Urinary bladder (tissue), 4 donors: ENCODE measurements at places on chromosomes 7 and 10. TPM values are rescaled to one million over a fixed set of nuclear protein-coding genes. Genes with fewer than 3 reads are reported as not detected.
A peak's percentile ranks its signal among the peaks of the same experiment; 100 is the strongest.

DNA sequence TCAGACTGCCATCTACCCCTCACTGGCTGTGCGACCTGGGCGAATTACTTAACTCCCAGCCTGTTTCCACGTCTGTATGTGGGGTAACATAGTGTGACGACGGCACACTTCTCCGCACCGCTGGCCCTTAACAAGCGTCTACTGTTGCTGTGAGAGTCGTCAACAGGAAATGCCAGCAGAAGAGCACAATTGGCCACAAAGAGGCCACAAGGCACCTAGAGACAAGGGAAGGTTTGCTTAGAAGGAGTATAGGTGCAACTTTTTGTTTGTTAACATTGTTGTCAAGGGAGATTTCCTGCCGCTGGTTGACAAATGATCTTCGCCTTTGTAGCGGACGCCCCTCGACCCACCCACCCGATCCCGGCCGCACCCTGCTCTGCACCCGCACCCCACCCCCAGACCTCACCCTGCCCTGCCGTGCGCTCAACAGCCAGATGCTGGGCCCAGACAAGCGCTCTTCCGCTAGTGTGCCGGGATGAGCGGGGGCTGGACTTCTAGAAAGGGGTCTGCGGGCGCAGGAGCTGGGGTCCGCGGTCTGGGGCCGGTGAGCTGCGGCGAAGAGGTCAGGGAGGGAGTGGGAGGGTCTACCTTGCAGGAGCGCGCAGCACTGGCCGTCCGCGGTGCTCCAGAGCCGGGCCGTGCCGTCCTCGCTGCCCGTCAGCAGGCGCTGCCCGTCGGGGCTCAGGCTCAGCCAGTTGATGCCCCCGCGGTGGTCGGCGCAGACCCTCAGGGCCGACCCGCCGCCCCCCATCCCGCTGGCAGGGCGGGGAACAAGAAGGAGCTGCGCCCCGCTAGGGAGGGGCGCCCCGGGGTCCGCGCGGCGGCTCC, 785 bp downstream of the WDR86 start:
- no peak for DNase-seq

- peak; percentile 78 for DNase-seq
These were observed 85.1 kb upstream of the SDK1 start for GRCh38 chr7:3215624-3216585.

DNA sequence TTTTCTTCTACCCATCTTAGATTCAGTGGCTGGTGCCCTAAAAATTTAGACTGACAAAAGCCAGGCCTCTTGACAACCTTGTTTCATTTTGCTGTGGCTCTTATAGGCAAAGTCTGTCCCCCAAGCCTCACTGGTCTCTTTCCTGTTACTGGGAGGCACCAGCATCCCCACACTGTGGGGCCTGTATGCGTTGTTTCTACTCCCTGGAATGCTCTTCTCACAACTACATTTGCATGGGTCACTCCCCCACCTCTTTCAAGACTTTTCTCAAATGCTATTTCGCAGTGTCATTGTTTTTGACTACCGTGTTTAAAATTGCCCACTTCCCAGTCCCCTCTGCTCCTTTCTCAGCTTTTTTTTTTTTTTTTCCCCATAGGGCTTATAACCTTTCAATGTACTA, 108.7 kb upstream of the DGKB start:
- no peak for DNase-seq

DNA sequence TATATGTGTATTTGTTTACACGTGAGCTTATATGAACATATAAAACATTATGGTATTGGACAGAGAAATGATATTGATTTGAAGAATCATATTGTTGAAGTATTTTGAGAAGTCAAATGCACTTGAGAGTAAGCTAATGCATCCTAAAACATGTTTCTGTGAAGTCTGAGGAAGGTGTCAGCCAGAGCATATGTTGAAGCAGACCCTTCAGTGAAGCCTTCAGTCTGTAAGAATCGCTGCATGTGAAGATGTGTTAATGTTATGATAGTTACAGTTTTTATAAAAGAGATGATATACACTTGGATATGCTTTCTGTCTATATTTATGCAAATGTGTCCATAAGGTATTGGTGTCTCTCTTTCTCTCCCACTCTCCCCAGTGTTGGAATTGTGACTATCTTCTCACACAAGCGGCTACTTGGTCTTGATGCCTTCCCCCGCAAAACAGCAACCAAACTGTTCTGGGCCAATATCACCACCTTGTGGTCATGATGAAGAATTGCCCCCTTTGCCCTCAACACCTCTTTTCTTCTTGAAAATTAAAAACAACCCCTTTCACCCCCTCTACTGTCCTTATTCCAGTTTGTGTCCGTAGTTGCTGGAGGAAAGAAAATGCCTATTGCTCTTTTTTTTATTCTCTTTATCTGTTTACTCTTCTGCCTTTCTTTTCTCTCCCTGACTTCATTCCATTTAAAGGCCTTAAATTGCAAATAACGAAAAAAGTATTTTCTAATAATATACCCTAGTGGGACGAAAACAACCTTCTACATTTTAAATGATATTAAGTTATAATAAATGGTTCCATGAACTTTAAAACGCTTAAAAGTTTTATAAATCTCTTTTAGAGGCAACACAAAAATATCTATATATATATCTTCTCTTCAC, 64.9 kb downstream of the IKZF1 start:
- DNase-seq, result no peak

GRCh38 chr7:81140252-81140651, 221.4 kb upstream of the SEMA3C start:
- peak; percentile 11 for DNase-seq

DNA sequence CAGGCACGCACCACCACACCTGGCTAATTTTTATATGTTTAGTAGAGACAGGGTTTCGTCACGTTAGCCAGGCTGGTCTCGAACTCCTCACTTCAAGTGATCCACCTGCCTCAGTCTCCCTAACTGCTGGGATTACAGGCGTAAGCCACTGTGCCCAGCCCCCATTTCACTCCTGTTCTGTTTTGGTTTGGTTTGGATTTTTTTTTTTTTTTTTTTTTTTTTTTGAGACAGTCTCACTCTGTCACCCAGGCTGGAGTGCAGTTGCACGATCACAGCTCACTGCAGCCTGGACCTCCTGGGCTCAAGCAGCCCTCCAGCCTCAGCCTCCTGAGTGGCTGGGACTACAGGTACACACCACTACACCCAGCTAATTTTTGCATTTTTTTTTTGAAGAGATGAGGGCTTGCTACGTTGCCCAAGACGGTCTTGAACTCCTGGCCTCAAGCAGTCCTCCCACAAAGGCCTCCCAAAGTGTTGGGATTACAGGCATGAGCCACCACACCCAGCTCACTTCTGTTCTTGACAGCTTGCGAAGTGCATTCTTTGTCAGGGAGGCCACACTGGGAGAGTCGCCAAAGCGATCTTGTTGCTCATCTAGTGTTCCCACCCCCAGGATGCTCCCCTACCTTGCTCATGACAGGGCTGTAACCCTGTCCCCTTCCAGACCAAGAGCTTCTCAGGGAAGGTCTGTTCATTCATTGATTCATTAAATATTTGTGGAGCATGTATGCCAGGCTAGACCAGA, 229.1 kb downstream of the CUX1 start:
- no peak for DNase-seq

- DNase-seq, result no peak
These were observed 41.8 kb downstream of the CLRN3 start for GRCh38 chr10:127850944-127851343.

GRCh38 chr7:13278020-13278419, 590.6 kb downstream of the ARL4A start:
- DNase-seq, result no peak

GRCh38 chr10:118742782-118743181, 12.0 kb downstream of the CACUL1 start:
- DNase-seq, result no peak

- no peak for DNase-seq
These were observed 36.0 kb downstream of the C10orf143 start for GRCh38 chr10:130074639-130075038.

- no peak for DNase-seq
These were observed 218.6 kb upstream of the FZD1 start for GRCh38 chr7:91045606-91046005.

GRCh38 chr7:35714407-35714806, 19.5 kb upstream of the HERPUD2 start:
- no peak for DNase-seq

DNA sequence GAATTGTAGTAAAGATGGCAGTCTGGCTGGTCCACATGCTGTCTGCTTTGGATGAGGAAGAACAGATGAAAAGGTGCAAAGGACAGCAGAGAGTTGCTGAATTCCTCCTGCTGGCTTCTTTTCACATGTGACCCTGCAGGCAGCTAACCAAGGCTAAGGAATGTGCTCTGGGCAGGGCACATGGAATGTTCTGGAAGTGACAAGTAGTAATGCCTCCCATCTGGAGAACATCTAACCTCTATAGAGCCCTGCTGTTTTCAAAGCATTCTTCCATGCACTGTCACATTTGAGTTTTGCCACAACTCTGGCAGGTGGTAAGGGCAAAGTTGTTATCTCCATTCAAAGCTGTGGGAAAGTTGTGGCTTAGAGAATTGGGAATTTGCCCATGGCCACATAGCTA, 208.8 kb downstream of the STK31 start:
- DNase-seq, result no peak

GRCh38 chr10:35794703-35795102, 152.6 kb upstream of the FZD8 start:
- no peak for DNase-seq

- DNase-seq, result no peak
These were observed 99.0 kb upstream of the FZD1 start for GRCh38 chr7:91165006-91165845.

- no peak for DNase-seq
These were observed 430.9 kb downstream of the ACTR3B start for GRCh38 chr7:153190452-153190851.

Gene IDI2
- polyA plus RNA-seq, result not detected

Gene SLC18A2
- 2.5 TPM for polyA plus RNA-seq

Gene SPDYE1
- polyA plus RNA-seq, result not detected

Gene KLF14
- polyA plus RNA-seq, result 0.03 TPM

Gene CYP2C19
- 0.06 TPM for polyA plus RNA-seq

Gene C10orf67
- polyA plus RNA-seq, result not detected

Gene GBX1
- not detected for polyA plus RNA-seq

Gene PROSER2
- polyA plus RNA-seq, result 6.6 TPM

Gene ECHS1
- polyA plus RNA-seq, result 93.9 TPM

Gene FKBP6
- polyA plus RNA-seq, result not detected

Gene ZCCHC24
- polyA plus RNA-seq, result 98.2 TPM
